Natural killer cell treated with Interleukin-12 subunit alpha and Interleukin-12 subunit beta and Interleukin-15 and Interleukin-18, amount 100 ng/mL, for 72 hours (primary cell): ENCODE measurements at places on chromosomes 11 and 22. TPM values are rescaled to one million over a fixed set of nuclear protein-coding genes. Genes with fewer than 3 reads are reported as not detected.

ACTN3 gene
- total RNA-seq: 0.73 TPM

SMC1B gene
- 0.07 TPM for total RNA-seq

UQCR10 gene
- 59.1 TPM for total RNA-seq

PNPLA3 gene
- 0.14 TPM for total RNA-seq

RELT gene
- total RNA-seq: 46.5 TPM

IGLL1 gene
- total RNA-seq: not detected

TCF20 gene
- 69.0 TPM for total RNA-seq

SNU13 gene
- total RNA-seq: 167 TPM

OR51F2 gene
- total RNA-seq: not detected

APOBEC3H gene
- 6.9 TPM for total RNA-seq

LMNTD2 gene
- total RNA-seq: 2.1 TPM

GRCh38 chr22:24601217-24602104 is 1.5 kb upstream of the GGT1 start:
- peak overlapping the region; percentile 62 for H3K27ac ChIP-seq
- H3K36me3 ChIP-seq: no peaks in the 10 kb centered on the region
- peaks cover 27% of the 10 kb centered on the region for H3K4me1 ChIP-seq
- no peaks in the 10 kb centered on the region for H3K27me3 ChIP-seq
- H3K4me3 ChIP-seq: no peak overlapping the region

DNA sequence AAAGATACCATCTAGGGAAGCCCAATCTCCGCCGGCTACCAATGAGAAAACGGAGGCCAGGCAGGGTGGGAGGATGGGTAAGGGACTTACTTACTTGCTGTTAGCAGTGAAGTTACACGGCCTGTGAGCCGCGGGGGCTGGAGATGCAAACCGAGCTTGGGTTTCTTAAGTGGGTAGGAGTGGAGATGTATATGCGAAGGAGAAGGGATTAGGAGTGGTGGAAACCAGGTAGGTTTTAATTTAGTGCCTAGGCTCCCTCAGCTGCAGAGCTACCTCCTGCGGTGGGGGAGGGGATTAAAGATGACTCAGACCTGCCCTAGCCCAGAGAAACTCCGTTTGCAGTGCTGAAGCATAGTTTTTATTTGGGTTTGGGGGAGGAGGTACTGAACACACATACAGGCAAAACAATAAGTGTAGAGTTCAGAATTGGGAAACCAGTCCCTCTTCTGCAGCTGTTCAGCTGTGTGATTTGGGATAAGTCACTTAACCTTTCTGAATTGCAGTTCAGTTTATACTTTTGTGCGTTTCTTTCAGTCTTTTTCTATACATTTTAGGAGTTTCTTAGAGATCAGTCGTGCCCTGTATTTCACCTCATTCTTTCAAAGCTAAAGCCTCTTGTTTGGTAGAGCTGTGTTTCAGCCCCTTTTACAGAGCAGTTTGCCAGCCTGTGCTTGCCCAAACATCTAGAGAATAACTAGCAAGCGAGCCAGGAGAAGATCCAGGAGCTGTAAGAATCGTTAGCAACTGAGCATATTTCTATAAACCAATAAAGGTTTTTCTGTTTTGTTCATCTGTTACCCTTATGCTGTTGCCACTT is 596 bp upstream of the TNRC6B start:
- H3K36me3 ChIP-seq: no peaks in the 10 kb centered on the region
- no peaks in the 10 kb centered on the region for H3K27me3 ChIP-seq
- H3K4me1 ChIP-seq: peaks cover 41% of the 10 kb centered on the region
- H3K27ac ChIP-seq: peak overlapping the region; percentile 76
- DNase-seq: peak; percentile 63
- peak overlapping the region; percentile 89 for H3K4me3 ChIP-seq

- no peaks in the 10 kb centered on the region for H3K27me3 ChIP-seq
- no peaks in the 10 kb centered on the region for H3K36me3 ChIP-seq
- peaks cover 3% of the 10 kb centered on the region for H3K4me1 ChIP-seq
- H3K27ac ChIP-seq: no peak overlapping the region
- peak overlapping the region; percentile 56 for H3K4me3 ChIP-seq
Observed at GRCh38 chr22:50271519-50271970, 1.4 kb upstream of the MAPK11 start.

GRCh38 chr11:98979205-98979604 is 41.5 kb upstream of the CNTN5 start:
- no peaks in the 10 kb centered on the region for H3K27me3 ChIP-seq
- H3K4me1 ChIP-seq: no peaks in the 10 kb centered on the region
- H3K27ac ChIP-seq: no peak overlapping the region
- no peak overlapping the region for H3K4me3 ChIP-seq
- no peak for DNase-seq

DNA sequence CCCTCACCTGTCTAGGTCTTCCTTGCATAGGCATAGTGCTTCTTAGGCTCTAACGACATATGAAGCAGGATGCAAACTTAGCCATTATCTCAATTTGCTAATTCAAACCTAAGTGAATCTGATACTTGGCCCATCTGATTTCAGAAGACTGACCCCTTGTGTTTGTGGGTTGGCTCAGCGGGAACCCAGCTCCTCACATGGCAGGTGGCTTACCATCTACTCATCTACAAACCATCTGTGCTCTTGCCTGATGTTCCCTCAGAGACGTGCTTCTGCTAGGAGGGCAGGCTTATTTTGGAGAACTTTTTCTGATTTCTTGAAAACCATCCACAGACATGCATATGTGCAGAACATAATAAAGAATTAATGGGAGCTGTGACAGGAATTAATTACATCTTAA is 15.2 kb downstream of the ELMOD1 start:
- H3K36me3 ChIP-seq: no peaks in the 10 kb centered on the region
- DNase-seq: no peak
- no peak overlapping the region for H3K27ac ChIP-seq
- peaks cover 28% of the 10 kb centered on the region for H3K27me3 ChIP-seq
- H3K4me1 ChIP-seq: no peaks in the 10 kb centered on the region

DNA sequence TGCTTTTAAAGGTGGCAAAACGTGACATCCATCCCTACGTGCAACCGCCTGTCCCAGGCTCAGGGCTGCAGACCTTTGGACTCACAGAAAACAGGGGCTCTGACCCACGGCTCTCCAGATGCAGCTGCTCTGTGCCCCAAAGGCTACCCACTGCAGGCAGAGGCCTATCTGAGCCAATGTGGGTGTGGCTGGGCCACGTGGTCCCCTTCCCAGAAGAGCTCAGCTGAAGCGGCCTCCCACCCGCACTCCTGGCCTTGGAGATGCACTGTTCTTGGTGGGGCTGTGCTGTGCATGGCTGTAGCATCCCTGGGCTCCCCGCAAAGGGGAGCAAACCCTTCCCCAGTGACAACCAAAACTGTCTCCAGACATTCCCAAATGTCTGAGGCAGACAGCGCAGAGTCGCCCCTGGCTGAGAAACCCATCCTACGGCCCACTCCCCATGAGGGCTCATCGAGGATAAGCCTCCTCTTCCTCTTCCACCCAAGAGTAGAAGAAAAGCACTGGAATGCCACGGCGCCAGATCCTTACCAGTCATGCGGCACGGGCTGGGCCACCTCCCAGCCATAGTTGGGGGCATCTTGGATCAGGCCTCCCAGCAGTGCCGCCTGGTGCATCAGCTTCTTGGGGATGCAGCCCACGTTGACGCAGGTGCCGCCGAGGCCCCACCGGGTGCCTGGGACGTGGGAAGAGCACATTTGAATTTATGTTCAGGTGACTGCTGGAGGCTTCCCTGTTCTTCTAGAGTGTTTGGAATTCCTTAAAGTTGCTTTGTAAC is 23.1 kb upstream of the COMT start:
- no peaks in the 10 kb centered on the region for H3K4me1 ChIP-seq
- H3K36me3 ChIP-seq: no peaks in the 10 kb centered on the region
- no peak for DNase-seq
- no peak overlapping the region for H3K27ac ChIP-seq
- H3K27me3 ChIP-seq: no peaks in the 10 kb centered on the region

GRCh38 chr22:39630721-39631120 is 60.2 kb downstream of the CACNA1I start:
- H3K4me3 ChIP-seq: no peak overlapping the region
- H3K36me3 ChIP-seq: no peaks in the 10 kb centered on the region
- H3K27me3 ChIP-seq: peaks cover 7% of the 10 kb centered on the region
- DNase-seq: no peak
- peaks cover 19% of the 10 kb centered on the region for H3K4me1 ChIP-seq

GRCh38 chr11:94185416-94186084 is 56.9 kb downstream of the PANX1 start:
- peaks cover 14% of the 10 kb centered on the region for H3K36me3 ChIP-seq
- no peaks in the 10 kb centered on the region for H3K4me1 ChIP-seq

DNA sequence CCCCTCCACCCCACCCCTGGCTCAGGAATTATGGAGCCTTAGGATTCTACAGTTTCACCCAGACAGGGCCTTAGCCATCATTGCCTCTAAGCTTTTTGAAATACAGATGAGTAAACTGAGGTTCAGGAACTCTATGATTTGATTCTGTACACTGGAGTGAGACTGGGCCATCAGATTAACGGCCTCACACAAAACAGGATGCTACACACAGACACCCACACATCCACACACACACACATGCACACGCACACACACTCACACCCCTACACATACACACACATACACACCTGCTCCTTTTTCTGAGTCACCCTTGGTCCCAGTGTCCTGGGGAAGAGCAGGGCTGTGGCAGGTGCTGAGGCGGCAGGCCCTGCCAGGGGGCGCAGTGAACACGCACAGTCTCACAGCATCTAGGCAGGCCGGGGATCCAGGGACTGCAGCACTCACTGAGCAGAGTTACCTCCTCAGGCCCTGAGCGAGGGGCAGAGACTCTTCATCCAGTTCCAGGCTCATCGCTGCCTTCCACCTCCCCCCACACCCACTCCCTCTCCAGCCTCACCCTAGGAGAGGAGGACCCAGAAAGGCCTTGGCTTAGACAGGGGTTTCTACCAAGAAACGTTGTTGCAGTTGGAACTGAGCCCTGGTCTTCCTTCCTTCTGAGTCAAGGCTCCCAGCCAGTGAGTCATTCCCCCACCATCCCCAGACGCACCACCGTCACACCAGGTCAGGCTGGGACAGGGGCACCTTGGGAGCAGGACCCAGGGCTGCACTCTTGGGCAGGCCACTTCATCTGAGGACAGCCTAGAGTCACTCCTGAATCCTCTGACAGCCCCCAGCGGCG is 89.8 kb upstream of the PARVA start:
- no peak for DNase-seq
- no peak overlapping the region for H3K27ac ChIP-seq
- H3K4me1 ChIP-seq: peaks cover 3% of the 10 kb centered on the region
- H3K36me3 ChIP-seq: no peaks in the 10 kb centered on the region
- H3K4me3 ChIP-seq: no peak overlapping the region
- H3K27me3 ChIP-seq: no peaks in the 10 kb centered on the region

GRCh38 chr11:14942745-14943144 is 29.4 kb downstream of the CALCA start:
- no peak for DNase-seq
- no peak overlapping the region for H3K27ac ChIP-seq
- no peak overlapping the region for H3K4me3 ChIP-seq
- no peaks in the 10 kb centered on the region for H3K36me3 ChIP-seq
- H3K4me1 ChIP-seq: no peaks in the 10 kb centered on the region
- peaks cover 6% of the 10 kb centered on the region for H3K27me3 ChIP-seq

DNA sequence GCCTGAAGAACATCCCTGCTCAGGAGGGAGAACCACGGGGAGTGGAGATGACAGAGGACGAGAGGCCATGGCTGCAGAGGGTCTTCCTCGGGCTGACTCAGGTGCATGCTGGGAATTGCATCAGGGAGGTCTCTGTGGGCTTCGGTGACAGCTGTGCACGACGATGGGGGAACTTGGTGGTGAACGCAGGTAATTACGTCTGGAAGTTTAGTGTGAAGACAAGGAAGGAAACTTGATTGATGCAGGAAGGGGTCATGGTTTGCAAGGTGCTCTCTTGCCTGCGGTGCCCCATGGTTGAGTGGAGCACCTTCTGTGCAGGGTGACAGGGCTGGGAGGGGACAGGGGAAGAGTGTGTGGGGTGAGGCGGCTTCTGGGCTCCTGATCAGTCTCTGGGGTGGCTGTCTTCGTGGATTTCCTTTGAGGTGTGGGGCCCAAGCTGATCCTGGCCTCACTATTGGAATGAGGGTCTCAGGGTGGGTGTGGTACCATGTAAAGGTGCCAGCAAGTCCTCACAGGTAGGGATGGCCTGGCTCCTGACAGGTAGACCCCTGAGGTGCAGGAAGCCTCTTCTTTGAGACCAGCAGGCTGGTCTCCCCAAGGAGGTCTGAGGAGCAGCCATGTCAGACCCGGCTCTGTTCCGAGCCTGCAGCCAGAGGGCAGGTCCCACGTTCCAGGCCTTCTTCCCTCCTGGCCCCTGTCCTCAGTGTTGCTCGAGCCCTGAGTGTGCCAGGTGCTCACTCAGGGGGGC is 1020.1 kb downstream of the TBC1D22A start:
- H3K36me3 ChIP-seq: no peaks in the 10 kb centered on the region
- H3K27ac ChIP-seq: no peak overlapping the region
- peaks cover under 1% of the 10 kb centered on the region for H3K27me3 ChIP-seq
- H3K4me1 ChIP-seq: no peaks in the 10 kb centered on the region
- no peak for DNase-seq
